ENCODE measurements at places on chromosomes 2 and 18. TPM values are rescaled to one million over a fixed set of nuclear protein-coding genes. Genes with fewer than 3 reads are reported as not detected.

The PLCD4 gene
- 9.1 TPM for total RNA-seq

GRCh38 chr2:47896450-47896968 lies 9.8 kb downstream of the FBXO11 start:
- no peak for DNase-seq

DNA sequence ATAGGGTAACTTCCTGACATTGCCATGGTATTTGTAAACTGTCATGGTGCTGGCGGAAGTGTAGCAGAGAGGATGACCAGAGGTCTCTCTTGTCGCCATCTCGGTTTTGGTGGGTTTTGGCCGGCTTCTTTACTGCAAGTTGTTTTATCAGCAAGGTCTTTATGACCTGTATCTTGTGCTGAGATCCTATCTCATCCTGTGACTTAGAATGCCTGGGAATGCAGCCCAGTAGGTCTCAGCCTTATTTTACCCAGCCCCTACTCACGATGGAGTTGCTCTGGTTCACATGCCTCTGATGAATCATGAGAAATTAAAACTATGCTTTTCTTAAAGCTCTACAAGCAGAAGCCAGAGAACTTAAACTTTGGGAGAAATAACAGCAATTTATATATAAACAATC lies 12.7 kb upstream of the NFU1 start:
- DNase-seq = no peak

DNA sequence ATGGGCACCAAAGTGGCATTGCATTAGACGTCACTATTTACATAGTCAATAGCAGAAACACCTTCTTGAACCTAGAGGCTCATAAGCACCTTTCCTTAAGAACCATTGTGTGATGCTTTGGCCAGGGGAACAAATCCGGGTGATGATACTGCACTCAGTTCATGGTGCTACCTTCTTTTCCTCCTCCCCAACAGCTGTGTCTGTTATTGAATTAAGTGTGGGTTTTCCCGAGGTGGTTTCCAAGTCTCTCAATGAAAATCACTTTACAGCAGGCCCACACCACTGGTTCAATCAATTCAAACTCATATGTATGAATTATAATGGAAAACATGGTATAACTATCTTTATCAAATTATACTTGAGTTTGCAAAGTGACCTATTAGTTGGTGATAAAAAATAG lies 9.3 kb upstream of the EFEMP1 start:
- no peak for DNase-seq

DNA sequence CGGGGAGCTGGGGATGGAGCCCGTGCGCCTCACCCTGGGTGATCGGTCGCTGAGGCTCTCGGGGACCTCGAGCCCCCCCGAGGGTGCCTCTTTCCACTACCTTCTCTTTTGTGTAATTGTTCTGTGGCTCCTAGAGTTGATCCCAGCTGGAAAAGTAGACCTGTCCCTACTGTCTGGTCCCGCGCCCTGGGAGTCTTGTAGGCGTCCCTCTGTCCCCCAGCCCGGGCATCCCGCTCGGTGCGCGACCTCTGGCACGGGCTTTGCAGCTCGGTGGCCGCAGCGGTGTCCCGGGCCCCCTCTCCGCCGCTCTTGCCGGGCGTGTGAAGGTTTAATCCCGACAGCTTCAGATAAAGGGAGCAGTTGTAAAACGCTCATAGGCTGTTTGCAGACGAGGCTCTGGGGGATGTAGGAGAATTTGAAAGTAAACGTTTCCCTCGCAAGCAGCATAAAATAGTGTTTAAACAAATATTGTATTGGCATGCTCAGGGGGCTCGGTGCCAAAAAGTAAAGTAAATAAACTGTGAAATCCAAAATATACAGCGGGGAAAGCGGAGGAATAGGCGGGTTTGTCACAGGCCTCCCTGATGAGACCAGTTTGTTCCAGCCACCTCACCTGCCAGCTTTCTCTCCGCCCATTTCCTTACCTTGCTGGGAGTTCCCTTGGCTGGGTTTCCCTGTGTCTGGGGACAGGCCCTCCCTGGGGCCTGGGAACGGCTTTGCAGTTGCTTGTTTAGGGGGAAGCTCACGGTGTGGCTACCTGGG lies 1.9 kb downstream of the GLI2 start:
- no peak for DNase-seq

- DNase-seq = peak; percentile 42
Observed at GRCh38 chr2:109428281-109428680, 185.5 kb downstream of the SEPTIN10 start.

GRCh38 chr2:45856391-45857274 lies 205.2 kb downstream of the PRKCE start:
- DNase-seq = no peak

- DNase-seq = no peak
Observed at GRCh38 chr2:11712866-11713265, 33.6 kb upstream of the LPIN1 start.

DNA sequence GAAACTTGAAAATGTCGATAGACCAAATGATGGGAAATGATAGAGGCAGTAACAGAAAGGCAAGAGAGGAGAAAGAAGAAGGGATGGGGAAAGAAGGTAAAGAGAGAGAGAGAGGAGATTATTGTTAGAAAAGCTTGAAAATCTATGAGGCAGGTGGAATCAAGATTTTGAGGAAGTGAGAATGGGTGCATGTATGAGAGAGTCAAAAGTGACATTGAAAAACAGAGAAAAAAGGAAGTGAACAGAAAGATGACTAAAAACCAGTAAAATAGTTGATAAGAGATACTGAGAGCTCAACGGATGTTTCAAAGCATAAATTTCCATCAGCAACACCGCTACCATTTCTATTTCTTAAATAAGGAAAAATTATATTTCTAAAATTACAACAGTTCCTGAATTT lies 327.4 kb upstream of the CWC22 start:
- no peak for DNase-seq

GRCh38 chr18:13260197-13260934 lies 41.8 kb downstream of the LDLRAD4 start:
- peak; percentile 37 for DNase-seq

The DYNAP gene
- not detected for total RNA-seq

- DNase-seq = no peak
Observed at GRCh38 chr2:189506514-189506976, 65.3 kb downstream of the WDR75 start.
